Activated CD4-positive, CD25-positive, alpha-beta regulatory T cell treated with anti-CD3 and anti-CD28 coated beads, Interleukin-2, amount 50 U/mL, for 72 hours (primary cell): ENCODE measurements at places on chromosomes 13 and 19.

DNA sequence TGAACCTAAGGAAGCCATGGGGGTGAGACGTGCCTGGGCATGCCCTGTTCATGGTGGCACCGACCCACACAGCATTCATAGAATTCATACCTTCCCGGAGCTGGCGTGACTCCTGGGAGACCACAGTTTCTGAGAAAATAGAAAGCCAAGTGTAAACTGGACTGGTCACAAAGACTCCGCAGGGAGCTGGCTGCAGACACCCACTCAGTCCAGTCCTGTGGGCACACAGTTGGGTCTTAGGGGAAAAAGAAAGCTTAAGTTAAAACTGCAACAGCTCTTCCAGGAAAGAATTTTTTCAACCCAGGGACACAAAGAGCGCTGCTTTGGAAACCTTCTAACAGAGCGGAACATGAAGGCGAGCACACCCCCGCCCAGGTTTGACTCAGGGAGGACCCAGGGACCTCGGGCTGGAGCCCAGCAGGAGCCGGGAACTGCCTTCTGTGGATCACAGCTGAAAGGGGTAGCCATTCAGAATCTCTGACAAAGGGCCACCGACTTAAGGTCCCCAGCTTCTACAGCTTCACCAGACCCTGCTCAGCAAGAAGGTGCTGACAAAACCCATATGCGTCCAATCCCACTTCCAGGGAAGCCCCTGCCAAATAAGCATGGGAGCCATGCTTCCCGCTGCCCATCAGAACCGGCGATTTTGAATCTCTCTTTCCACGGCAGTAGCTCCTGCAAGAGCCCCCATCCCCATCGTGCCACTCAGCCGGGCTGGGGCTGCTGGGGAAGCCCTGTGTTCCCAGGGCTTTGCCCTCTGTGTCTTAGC is 183.7 kb downstream of the COL4A1 start:
- no peak for DNase-seq

- DNase-seq, result no peak
These were observed 71.9 kb downstream of the DCLK1 start for GRCh38 chr13:36059321-36059720.

- no peak for DNase-seq
These were observed 93.6 kb downstream of the WTIP start for GRCh38 chr19:34575206-34575605.

DNA sequence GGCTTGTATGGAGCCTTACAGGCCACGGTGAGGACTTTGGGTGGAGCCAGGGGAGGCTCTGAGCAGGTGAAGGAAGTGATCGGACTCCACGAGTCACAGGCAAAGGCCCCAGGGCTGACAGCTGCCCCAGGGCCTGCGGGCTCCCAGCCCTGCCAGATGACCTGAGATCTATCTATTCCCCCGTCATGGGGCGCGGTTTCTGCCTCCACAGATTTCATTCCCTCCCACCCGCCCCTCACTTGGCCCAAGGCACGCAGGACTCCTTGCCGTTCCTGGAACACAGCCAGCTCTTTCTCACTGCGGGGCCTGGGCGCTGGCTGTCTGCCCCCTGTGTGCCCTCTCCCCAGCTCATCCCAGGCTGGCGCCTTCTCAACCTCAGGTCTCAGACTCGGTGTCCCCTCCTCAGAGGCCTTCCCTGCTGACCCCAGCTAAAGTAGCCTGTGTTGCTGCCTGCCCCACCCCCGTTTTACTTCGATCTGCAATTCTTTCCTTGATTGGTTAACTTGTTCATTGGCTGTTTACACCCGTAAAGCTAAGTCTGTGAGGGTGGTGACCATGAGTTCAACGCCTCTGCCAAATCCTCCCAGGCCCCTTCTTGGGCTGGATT is 13.9 kb upstream of the PAK4 start:
- no peak for DNase-seq

DNA sequence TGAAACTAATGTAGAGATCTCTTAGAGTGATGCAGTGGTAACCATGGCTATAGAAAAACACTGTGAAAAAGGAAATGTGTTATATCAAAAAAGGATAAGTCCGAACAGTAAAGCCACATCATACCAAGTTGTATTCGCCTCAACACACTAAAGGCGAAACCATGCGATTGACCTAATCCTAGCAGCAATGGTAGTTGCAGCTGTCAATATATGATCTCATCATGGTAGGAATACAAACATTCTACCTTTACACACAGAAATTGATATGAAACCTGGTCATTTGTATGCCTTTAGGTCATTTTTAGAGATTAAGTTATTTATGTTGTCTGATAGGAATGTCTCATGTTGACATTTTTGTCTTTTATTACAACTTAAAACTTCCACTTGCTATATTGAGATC is 271.9 kb downstream of the SLITRK6 start:
- no peak for DNase-seq

DNA sequence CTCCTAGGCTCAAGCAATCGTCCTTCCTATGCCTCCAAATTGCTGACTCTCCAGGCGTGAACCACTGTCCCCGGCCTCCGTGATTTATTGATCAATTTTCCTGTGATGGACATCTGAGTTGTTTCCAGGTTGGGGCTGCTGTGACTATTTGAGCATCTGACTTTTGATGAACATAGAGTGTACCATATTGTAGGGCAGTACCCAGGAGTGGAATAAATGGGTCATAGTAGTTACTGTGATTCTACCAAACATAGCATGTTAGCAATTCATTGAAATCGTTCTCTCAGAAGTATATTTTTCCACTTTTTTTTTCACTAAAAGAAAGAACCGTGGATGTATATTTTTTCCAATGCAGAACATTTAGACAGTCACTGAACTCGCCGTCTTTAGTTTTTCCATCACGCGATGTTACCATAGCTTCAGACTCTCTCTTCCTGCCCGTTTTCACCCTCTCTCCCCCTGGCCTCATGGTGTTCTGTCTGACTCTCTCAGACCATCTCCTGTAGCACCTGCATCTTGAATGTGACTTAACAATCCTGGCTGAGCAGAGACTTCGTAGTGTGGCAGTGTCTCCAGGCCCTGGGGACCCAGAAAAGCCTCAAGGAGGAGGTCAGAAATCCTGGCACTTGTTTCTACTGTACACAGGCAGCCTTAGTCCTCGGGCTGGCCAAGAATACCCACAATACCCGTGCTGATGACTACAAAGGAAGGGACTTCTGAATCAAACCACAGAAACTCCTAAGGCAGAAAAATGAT is 3.2 kb upstream of the RASGRP4 start:
- DNase-seq, result peak; percentile 43

DNA sequence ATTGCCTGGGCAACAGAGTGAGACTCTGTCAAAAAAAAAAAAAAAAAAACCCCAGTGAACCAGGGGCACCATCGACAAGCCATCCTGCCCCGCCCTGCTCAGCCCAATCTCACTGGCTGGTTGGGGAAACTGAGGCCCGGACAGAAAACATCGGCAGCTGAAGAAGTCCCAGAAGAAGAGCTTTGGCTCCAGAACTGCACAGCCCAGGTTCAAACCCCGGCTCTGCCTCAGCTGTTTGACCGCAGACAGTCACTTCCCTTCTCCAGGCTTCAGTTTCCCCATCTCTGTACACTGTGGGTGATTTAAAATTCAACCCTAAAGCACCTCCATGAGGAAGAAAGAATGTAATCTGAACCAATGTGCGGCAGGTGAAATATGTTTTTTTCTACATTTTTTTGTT is 9.4 kb upstream of the SEMA6B start:
- no peak for DNase-seq

DNA sequence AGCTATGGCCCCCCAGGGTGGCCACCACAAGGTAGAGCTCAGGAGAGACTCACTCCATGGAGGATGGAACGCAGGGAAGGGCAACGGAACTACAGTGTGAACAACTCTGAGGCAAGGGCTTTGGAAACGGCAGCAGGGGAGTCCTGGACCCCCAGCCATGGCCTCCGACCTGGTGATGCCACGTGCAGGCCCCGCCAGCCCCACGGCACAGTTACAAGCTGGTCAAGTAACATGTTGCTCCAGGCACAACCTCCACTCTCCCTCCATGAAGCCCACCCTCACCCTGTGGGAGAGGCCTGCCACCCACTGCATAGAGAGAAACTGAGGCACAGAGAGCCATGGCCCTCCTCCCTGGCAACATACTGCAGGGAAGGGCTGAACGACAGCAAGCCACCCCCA is 9.1 kb upstream of the CERS1 start:
- DNase-seq, result no peak
